ENCODE measurements at places on chromosomes 4 and X. TPM values are rescaled to one million over a fixed set of nuclear protein-coding genes. Genes with fewer than 3 reads are reported as not detected.
A peak's percentile ranks its signal among the peaks of the same experiment; 100 is the strongest.

GRCh38 chrX:508163-508562 lies 121.5 kb upstream of the PPP2R3B start:
- DNase-seq = no peak

DNA sequence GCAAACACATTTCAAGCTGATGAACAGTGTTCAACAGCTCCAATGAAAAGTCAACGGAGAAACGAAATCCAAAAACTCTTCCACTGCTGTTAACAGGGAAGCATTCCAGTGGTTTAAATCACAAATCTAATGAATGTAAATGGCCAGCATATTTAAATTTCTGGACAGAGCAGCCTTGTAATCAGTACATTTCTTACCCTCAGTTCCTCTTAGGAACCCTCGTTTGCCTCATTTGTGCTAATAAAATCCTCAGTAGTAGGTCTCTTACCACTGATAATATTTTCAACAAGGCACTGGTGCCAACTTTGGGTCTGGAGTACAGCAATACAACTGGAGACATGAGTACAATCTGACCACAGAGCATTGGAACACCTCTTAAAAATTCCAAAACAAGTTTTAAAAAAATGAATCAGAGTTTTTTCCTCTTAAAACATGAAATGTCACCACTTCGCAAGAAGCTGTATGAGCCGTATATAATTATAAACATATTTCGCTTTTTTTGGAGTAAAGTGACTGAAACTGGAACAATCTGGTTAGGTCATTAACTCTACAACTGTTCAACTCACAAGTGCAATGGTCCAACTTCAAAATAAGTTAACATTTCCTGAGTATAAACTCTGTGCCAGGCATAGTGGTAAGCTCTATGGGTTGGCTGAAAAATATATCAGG lies 211.2 kb downstream of the CPEB2 start:
- DNase-seq = no peak

The SLC10A4 gene
- total RNA-seq = 1.2 TPM

The TLL1 gene
- total RNA-seq = 12.0 TPM

The BMPR1B gene
- 2.1 TPM for total RNA-seq

The MPP1 gene
- total RNA-seq = 31.0 TPM

The ADH1C gene
- 1.0 TPM for total RNA-seq

DNA sequence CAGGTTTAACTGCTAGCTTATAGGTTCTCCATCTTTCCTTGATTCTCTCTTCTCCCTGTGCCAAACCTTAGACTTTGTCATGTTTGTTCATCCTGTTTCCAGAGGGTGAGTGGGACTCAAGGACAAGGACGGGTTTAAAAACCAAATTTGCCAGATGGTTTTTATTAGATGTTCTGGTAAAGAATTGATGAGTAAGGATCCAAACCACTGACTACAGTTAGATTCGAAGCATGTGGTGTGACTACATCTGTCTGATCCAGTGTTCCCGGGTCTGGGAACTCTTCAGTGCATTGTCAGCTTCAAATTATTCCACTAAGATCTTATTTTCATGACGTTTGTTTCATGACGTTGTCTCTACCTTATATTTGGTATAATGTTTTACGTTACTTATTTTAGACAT lies 37.5 kb downstream of the MTMR1 start:
- DNase-seq = no peak

The VSIG1 gene
- not detected for total RNA-seq

The PNMA6F gene
- total RNA-seq = not detected

DNA sequence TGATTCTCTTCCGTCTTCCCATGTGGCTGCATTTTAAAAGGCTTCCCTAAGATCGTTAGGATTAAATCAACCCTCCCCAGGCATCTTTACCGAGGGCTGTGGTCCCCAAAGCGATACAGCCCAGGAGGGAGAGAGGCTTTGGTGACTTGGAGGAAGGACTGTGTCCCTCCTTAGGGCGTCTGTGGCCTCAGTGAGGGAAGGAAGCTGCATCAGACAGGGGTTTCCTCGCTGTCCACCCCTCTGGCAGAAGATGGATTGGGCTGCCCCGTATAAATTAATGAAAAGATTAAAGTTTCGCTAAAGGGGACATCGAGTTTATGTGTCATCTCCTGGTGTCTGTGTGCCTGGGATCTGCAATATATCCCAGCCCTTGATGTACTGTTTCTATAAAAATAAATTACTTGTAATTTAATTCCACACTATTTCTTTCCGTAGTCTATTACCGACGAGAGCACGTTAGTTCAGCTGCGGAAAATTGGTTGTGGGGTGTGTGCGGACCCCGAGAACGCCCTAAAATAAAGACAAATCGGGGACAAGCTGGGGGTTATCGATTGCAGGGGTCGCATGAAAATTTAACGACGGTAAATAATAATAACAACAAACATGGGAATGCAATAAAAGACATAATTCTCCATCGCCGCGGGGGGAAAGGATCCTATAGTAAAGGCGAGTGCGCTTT lies 6.5 kb downstream of the SHOX start:
- DNase-seq = no peak

DNA sequence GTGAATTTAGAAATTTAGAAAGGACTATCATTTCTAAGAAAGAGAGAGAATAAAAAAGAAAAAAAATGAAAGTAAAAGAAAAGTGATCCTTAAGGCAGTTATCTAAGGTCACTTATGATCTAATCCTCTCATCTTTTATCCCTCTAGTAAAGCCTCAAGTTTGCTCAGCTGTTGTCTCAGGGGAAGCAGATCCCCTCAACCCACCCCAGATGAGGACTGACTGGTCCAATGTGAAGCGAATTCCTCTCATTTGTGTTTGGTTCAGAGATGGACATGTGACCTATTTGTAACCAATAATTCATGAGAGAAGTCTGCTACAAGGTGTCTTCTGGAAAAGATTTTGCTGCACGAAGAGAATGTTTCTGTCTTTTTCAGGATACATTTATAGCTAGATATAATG lies 1591.3 kb downstream of the ADGRL3 start:
- DNase-seq = no peak

The WAS gene
- total RNA-seq = 1.9 TPM

GRCh38 chrX:120795301-120795700 lies 80.4 kb downstream of the CT47B1 start:
- DNase-seq = no peak

DNA sequence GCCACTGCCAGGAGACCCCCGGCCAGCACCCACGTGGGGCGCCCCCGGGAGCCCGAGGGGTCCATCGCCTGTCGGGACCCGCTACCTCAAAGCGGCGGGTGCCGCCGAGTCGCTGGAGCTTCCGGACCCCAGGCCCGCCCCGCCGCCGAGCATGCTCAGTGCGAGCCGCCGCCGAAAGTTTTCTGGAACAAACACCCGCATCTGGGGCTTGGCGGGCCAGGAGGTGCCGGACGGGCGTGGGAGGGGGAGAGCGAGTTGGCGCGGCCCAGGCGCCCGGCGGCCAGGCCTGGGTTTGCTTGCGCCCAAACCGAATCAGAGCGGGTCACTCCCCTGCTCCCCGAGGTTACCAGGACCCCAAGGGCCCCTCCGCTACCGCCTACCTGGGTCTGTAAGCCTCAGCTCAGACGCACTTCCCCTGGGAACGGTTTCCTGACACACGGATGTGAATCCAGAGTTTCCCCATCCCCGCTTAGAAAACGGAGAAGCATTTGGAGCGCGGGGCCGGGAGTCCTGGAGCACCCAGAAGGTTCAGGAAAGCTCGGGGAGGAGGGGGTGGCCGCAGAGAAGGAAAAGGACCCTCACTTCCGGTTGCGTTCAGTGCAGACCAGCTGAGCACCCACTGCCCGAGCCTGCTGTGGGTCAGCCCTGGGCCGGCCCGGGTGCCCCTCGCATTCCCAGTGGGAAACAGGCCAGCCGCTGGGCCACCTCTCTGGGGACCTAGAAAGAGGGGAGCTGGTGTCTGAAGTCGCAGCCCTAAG lies at the start of gene EVC2:
Gene EVC2 (minus strand): TSS at position 111 of the 758 bp plus-strand sequence. CDS start 46 bp downstream, at position 65.
- DNase-seq = peak; percentile 83

The TMEM35A gene
- total RNA-seq = 4.0 TPM

- DNase-seq = no peak
Measured at GRCh38 chr4:123819362-123820035, 422.9 kb downstream of the SPRY1 start.

The SH3RF1 gene
- 14.6 TPM for total RNA-seq

GRCh38 chr4:88005076-88005475 lies 2.4 kb upstream of the PKD2 start:
- peak; percentile 45 for DNase-seq

The TLR1 gene
- total RNA-seq = 6.1 TPM

The TEX13C gene
- not detected for total RNA-seq

- DNase-seq = no peak
Measured at GRCh38 chrX:1355131-1356046, 18.8 kb downstream of the IL3RA start.

GRCh38 chrX:71183341-71183740 lies 38.7 kb downstream of the NLGN3 start:
- DNase-seq = no peak

GRCh38 chr4:15777697-15778288 lies 335 bp upstream of the CD38 start:
- DNase-seq = no peak

GRCh38 chr4:129098531-129099001 lies 2.6 kb downstream of the C4orf33 start:
- DNase-seq = no peak

The HTN1 gene
- not detected for total RNA-seq

GRCh38 chrX:119228512-119229252 lies 7.4 kb upstream of the PGRMC1 start:
- DNase-seq = no peak

DNA sequence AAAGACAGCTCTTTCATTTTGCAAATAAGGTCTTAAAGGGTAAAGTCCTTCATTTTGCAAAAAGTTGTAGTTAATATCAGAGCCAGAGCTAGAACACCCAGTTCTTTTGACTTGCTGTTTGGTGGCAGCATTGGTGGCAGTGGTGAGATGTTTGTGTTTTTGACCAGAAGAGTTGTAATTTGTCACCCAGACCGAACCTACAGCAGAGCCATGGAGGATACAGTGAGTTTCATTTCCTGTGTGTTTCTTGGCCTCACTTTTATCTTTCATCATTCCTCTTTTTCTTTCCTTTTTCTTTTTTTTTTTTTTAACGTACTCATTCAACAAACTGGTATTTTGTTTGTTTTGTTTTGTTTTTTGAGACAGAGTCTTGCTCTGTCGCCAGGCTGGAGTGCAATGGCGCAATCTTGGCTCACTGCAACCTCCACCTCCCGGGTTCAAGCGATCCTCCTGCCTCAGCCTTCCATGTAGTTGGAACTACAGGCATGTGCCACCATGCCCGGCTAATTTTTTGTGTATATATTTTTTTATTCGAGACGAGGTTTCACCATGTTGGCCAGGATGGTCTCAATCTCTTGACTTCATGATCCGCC lies 116.4 kb downstream of the AFF1 start:
- DNase-seq = no peak

- no peak for DNase-seq
Measured at GRCh38 chr4:39814403-39815185, 116.7 kb downstream of the UBE2K start.

DNA sequence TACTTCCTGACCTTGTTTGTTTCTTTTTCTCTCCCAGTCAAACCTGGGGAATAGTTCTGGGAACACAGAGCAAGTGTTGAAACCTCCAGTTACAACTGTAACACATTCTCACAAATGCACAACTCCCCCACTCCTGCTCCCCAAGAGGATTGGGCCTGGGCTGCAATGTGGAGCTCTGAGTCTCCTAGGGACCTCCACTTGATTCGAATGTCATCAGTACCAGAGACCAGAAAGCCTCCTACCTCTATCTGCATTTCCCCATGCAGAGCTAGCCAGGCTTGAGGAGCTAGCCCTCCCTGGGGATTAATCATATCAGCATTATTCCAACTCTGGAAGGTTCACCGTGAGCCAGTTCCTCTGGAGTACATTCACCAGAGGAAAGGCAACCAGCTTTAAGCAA lies 41.7 kb upstream of the CITED1 start:
- DNase-seq = no peak

DNA sequence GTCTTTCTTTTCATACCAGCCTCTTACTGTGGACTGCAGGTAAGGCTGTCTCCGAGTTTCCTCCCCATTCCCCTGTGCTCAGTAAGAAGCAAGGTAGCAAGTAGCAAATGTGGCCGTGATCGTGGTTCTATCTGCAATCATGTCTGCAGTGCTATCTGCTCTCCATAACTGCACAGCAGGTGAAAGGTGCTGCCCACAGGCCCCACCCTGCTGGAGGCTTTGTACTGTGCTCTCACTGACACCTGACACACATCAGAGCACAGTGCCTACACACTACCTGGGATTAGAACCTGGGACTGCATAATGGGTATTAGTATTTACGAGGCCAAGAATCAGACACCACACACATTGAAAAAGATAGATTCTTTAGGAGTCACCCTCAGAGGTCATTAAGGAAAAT lies 15.3 kb downstream of the PGRMC1 start:
- DNase-seq = no peak

DNA sequence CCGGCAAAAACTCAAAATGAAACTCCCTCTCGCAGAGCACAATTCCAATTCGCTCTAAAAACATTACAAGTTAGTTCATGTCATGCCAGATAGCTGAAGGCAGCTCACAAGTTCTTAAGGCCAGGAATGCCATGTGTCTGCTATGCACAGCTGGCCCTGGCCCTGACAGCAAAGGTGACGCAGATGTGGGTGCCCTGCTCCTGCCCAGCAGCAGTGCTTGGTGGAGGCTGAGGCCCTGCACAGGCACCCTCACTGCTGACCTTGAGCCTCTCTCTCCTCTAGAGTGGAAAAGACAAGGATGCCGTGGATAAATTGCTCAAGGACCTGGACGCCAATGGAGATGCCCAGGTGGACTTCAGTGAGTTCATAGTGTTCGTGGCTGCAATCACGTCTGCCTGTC lies 2.9 kb downstream of the S100P start:
- no peak for DNase-seq

The TMPRSS11F gene
- not detected for total RNA-seq

- no peak for DNase-seq
Measured at GRCh38 chr4:27141530-27141929, 280.9 kb downstream of the STIM2 start.

GRCh38 chr4:104206784-104207183 lies 287.9 kb downstream of the CXXC4 start:
- DNase-seq = no peak

GRCh38 chr4:149882251-149882650 lies 66.6 kb upstream of the IQCM start:
- DNase-seq = no peak

The USP17L15 gene
- 0.27 TPM for total RNA-seq

DNA sequence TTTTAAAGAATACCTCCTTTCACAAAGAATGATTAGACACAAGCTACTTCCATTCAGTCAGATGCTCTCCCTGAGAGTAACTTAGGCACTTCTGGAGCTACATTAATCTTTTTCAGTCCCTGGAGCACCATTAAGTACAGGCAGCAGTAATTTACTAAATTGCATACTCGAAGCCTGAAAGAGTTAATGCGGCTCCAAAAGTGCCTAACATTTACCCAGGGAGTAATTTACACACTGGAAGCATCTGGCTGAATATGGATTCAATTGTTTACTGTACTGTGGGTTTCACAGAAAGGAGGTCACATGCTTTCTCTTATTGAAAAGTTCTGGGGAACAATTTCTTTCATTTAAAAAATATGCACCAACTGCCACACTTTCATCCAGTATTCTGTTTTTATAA lies 260.8 kb upstream of the TENM3 start:
- no peak for DNase-seq

DNA sequence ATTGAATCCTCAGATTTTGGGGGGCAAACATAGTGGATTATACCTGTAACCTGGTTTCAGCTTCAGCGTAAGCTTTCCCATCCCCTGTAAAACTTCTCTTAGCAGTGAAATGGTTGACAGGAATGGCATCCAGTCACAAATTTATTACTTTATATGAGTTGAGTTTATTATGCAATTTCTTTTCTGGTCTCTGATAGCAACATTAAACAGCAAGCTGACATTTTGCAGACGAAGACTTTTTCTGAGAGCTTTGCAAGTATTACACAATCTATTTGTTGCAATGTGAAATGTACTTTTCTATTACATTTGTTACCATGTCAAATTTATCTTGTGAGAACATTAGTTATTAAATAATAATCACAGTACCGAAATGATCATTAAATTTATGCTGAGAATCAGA lies 60.6 kb downstream of the GSPT2 start:
- no peak for DNase-seq
